ENCODE measurements at places on chromosomes 3 and 15.

- no peak for DNase-seq
Measured at GRCh38 chr3:119343719-119344118, 49.5 kb downstream of the ARHGAP31 start.

DNA sequence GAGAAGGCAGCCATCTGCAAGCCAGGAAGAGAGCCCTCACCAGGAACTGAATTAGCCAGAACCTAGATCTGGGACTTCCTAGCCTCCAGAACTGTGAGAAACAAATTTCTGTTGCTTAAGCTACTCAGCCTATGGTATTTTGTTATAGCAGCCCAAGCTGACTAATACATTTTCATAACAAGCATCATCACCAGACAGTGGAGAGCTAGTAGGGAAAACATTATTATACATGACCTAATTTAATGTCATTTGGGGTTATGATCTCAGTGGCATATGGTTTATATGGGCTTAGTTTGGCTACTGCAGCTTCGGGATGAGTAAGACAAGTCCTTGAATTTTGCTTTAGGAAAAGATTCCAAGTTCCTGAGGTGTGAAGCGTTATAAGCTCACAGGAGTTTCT lies 35.6 kb downstream of the LNP1 start:
- DNase-seq = no peak

- DNase-seq = peak; percentile 53
Measured at GRCh38 chr15:51494411-51495314, 127.9 kb downstream of the DMXL2 start.

GRCh38 chr3:124396339-124396950 lies 333.8 kb upstream of the UMPS start:
- DNase-seq = peak; percentile 10

DNA sequence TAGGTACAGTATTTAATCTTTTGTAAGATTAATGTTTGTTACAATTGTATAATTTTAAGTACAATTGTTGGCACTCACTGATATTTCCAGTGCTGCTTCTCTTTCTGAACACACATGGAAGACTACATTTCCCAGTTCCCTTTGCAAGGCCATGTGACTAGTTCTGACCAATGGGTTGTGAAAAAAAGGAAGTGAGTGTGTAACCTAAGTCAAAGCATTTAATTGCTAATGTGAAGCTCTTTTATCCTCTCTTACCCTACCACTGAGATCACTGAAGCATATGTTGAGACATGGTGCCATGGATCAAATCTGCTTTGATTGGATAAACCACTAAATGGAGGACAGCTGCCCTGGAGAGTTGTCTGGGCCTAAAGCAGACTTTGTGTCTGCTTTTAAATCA lies 83.9 kb upstream of the PLXND1 start:
- peak; percentile 78 for DNase-seq

Data from epithelial cell of esophagus (primary cell).